ENCODE measurements at places on chromosomes 1 and 21.

GRCh38 chr1:42258218-42258617 lies 76.8 kb downstream of the FOXJ3 start:
- no peak for DNase-seq

DNA sequence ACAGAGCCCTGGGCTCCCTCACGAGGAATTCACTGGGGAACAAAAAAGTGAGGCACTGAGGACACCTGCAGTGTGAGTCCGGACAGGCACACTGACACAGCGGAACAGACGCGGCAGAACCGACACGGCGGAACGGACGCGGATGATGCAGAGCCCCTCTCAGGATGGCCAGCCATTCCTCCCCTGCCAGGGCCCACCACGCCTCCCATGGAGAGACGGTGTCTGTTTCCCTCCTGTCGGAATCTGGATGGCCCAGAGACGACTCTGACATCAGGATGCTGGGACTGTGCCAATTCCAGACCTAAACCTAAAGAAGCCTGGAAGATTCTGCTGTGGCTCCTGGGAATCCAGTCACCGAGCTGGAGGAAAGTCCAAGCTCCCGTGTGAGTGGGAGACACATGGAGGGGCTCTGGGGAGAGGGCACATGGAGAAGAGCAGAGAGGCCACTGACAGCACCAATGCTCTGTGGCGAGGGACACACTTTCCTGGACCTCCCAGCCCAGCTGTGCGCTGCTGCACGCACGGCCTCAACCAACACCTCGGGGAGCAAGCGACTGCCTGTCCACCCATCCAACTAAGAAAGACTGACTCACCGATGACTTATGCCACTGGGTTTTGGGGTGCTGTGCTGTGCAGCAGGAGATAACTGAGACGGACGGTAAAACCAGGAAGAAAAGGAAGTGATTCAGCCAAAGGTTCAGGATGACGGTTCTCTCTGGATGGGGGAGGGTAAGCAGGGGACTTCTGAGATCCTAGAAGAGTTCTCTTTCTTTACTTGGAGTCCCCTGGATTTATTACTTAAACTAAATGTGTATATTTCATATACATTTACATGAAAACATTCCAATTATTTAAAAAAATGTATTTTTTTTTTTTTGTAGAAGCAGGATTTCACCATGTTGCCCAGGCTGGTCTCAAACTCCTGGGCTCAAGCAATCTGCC lies 23.3 kb downstream of the ZBTB17 start:
- no peak for DNase-seq

- DNase-seq = no peak
Observed at GRCh38 chr1:5415606-5416005, 576.6 kb downstream of the NPHP4 start.

- DNase-seq = peak; percentile 30
Observed at GRCh38 chr1:245469734-245470133, 314.9 kb downstream of the KIF26B start.

- no peak for DNase-seq
Observed at GRCh38 chr1:68112835-68113243, 62.4 kb upstream of the DIRAS3 start.

DNA sequence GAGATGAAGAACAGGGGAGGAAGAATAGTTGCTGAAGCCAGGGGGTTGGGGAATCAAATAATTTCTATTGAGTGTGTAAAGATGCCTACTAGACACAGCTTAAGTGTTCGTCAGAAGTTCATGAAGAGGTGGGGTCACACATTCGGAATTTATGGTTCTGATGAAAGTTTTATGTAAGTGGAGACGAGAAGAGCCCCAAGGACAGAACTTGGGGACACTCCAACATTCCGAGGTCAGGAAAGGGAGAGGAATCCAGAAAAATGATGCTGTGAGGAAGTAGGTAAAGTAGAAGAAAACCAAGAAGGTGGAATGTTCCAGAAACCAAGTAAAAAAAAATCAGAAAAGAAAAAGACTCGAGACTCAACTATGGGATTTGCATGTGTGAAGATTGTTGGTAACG lies 272.5 kb downstream of the SIPA1L2 start:
- no peak for DNase-seq

DNA sequence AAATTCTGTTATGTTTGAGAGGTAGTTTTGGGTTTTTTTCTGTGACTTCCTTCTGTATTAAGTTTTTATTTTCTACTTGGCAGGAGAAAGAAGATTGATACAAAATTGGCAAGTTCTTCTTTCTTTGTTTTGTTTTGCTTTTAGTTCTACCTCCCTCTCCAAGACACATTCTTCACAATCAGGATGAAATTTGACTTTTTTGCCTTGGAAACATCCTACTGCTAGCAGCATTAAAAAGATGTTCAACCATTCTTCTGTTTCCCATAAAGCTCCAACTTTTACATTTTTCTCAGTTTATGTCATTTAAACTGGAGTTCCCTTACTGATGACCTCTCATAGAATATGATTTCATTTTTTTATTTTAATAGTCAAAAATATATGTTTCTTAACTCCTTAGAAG lies 234.8 kb downstream of the NCAM2 start:
- DNase-seq = no peak

DNA sequence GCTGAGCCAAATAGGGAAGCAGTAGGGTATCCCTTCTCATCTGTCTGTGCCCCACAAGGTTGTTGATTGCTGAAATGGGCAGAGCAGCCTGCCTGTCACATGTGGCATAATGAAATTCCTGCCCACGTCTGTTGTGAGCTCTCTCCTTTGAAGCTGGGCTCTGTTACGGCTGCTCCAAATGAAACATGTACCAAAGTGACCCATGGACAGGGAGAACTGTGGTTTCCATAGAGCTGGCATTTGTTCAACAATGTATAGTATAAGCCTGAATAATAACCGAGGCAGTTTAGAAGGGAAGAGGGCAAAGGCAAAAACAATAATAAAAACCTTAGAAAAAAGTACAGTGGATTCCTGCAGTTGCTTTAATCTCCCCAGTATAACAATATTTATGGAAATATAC lies 149.7 kb downstream of the LYPLAL1 start:
- DNase-seq = no peak

DNA sequence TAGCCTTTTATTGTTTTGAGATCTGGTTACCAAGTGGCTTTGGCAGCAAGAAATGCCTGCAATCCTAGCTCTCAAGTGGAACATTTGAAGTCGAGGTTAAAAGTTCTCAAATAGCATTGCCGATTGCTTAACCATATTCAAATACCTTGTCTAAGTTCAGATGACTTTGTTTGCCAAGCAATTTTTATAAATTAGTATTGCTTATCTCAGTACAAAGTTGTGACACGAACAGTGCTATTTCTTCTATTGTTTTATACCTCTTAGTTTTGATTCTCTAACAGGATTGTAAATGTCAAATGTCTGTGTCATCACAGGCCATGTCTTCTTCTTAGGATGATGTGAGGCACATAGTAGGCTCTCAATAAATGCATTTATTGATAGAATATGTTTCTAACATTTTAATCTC lies 633.3 kb downstream of the PTPRC start:
- DNase-seq = no peak

DNA sequence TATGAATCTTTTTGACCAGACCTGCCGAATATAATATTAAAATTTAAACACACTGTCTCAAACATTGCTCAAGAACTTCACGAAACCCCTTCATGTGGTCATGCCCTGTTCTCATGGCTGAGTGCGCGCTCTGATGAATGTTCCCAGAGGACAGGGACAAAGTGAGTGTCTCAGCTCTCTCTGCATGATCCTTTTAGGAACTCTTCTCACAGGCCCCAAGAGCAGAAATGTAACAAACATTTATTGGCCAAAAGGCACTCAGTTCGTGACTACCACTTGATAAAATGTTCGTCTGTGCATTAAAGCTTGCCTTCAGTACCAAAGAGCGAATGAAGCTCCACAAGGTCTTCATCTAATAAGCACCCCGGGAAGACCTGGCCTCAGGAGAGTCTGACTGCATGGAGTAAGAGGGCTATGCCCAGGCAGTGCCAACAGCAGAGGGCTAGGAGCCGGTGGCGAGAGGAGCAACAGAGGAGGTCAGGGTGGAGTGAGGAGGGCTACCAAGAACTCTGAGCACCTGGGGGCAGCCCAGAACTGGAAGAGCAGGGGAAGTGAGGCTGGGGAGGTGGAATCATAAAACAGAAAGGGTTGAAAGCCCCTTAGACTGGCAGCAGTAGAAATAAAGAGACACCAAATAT lies 171.1 kb downstream of the RHOU start:
- no peak for DNase-seq

- DNase-seq = peak; percentile 74
Observed at GRCh38 chr1:230175163-230175747, 108.2 kb downstream of the GALNT2 start.

DNA sequence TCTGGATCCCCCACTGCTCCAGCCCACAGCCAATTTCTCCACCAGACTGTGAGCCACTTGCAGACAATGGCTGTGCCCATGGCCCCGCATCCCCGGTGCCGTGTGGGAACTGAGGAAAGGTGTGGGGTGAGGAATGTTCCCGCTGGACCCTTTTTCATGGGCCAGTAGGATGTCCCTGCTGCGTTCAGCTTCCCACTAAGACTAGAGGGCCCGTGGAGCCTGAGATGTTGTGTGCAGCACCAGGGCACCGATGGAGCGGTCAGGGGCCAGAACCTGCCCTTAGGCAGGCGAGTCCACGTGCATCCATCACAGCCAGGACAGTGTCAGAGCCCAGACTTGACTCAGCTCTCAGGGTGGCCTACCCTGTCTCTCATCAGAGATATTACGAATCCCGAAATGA lies 105.7 kb upstream of the COL6A1 start:
- DNase-seq = no peak

DNA sequence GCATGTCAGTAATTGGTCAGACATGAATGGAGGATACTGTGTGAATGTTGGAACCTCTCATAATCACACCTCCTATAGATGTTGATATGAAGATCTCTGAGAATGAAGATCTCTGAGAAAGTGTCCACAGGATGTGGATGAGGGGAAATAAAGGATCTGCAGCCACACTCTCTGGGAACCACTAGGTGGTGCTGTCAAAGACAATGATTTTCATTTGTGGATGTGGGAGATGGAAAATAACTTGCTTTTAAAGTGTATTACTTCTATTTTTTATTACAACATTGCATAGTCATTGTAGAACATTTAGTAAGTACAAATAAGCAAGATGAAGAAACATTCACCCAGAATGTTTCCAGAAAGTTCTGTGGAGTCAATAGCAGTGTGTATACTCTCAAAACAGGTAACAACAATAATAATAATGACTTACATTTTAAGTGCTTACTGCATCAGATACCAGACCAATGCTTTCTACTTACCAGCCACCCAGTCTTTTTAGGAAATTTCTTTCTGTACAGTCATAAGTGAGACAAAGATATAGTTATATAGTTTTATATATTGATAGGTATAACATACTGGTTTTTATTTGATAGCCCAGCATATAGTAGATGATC lies 128.2 kb downstream of the ATG4C start:
- DNase-seq = peak; percentile 36

DNA sequence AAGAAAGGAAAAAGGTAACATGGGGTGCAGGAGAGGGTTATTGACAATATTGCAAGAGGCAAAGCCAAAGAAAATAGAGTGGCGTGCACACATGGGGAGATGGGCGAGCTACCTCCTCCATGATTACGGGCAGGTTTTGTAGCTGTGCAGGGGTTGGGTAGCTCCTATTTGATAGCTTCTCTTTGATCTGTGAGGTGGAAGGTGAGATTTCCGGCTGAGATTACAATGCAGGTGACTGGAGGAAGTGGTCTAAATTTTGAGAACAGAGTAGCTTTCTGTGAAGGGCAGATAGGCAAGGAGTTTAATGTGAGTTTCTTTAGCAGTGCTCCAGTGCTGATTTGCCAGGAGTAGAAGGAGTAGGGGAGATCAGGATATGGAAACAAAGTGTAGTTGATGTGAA lies 263.4 kb downstream of the PLA2G4A start:
- DNase-seq = no peak

DNA sequence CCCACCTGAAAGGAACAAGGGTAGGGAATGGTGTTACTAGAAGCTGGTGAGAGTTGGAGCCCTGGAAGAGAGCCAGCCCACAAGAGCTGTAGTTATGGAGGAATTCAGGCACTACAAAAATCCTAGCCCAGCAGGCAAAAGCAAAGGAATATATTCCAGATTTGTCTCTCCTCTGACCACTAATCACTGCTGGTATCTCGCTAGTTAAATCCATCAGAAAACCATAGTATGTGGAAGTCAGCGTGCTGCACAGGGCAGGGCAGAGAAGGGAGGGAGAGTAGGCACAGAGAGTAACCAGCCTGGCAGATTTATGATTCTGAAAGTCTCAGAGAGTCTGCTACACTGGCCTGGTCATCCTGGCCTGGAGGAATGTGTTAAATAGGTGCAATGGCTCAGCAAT lies 88.6 kb downstream of the SELENOF start:
- no peak for DNase-seq

DNA sequence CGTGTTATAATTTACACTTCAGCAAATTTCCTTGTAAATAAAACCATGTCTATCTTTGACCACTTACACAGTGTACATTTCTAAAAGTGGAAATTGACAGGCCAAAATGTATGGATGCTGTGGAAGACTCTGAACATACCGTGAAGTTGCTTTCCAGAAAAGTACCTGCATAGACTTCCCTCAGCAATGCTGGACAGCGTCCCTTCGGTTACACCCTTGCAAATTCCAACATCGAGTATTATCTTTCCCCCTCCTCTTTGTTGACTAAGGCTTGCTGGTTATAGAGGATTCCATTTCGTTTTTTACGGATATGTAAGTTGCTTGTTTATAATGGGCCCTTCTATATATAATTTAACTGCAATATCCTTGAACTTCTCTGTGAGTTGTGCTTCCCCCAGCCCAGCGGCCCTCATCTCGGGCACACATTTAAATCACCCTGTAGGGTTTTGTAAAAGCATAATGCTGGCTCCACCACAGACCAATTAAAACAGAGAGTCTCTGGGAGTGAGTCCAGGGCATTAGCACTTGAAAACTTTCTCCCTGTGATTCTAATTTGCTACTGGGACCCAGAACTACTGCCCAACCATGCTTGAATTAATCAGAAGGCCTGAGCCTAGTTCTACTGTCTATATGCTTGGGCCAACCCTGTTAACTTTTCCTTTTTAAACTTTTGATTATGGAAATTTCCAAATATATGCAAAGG lies 230.3 kb downstream of the GRIK3 start:
- no peak for DNase-seq

GRCh38 chr1:117387060-117387633 lies 19.9 kb downstream of the MAN1A2 start:
- DNase-seq = no peak

GRCh38 chr1:57115030-57115614 lies 149.3 kb upstream of the C8B start:
- DNase-seq = no peak

- no peak for DNase-seq
Observed at GRCh38 chr1:185530215-185530614, 204.0 kb upstream of the HMCN1 start.

GRCh38 chr1:200780545-200781369 lies 42.1 kb downstream of the CAMSAP2 start:
- DNase-seq = peak; percentile 23
